ENCODE measurements at places on chromosomes 6 and 20.

DNA sequence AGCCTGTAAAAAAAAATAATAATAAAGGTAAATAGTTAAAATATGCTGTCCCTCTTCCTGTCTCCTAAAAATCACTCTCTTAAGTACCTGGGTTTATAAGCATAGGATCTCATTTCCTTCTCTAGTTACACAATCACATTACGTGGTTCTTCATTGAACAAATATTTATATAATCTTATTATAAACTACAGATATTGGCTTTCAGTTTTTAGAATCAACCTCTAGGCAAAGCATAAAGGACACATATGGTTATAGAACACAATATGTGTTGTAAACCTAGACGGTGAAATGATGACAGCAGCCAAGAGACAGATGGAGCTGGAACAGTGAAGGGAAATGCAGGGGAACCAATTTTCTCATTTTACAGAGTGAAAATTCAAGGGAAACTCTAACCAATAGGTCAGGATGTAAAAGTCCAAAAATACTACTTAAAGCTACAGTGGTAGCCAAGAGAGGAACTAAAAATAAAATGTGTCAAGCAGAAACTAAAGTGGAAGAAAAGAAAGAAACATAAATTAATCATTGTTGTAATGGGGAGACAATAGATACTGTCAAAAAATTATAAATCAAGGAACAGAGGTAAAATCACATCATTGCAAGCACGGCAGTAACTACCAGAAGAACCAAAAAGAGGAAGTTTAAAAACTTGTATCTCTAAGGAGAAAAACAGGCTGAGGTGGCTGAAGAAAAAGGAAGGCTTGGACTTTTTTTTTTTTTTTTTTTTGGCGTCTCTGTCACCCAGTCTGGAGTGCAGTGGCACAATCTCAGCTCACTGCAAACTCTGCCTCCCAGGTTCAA lies 82.8 kb upstream of the CDYL start:
- no peak for DNase-seq

DNA sequence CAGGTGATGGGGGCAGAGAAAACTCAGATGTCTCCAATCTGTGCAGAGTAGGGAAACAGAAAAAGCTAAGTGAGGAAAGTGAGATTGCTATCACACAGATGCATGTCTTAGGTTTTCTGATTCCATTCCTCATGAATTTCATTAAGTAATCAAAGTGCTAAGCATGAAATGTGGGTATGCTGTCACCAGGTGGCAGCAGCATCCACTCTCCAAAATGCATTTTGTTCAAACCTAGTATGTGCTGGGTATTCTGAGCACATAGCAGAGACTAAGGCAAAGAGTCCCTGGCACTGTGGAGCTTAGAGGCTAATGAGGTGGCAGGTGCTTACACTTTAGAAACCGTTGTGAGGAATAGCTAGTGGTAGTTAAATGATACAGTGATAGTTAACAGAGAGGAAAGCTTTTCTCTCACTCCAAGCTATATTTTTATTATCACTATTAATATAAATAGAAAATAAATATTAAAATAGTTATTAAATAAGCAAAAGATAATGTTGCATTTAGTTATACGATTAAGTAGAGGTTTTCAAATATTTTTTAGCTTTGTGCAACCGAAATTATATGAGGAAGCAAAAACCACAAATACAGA lies 179.5 kb downstream of the CDH26 start:
- no peak for DNase-seq

DNA sequence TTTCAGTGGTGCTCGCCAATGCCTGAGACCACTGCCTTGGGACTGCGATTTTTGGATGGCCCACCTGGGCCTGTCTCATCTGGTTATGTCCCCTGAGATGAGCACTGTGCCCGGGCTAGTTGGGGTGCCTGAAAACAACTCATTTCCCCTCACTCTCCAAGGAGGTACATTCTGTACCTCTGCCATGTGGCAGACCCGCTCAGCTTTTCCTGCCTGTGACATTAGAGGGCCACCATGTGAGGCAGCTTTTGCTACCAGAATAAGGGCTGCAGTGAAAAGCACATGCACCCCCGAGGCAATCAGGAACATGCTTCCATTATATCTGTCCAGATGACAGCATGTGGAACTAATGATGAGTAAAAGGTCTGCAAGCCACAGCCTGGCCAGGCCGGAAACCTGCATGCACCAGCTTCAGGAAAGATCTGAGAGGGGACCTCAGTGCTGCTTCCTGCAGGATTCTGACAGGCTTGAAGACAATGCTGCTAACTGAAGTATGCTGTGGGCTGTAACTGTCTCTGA lies 11.3 kb upstream of the SRSF6 start:
- no peak for DNase-seq

DNA sequence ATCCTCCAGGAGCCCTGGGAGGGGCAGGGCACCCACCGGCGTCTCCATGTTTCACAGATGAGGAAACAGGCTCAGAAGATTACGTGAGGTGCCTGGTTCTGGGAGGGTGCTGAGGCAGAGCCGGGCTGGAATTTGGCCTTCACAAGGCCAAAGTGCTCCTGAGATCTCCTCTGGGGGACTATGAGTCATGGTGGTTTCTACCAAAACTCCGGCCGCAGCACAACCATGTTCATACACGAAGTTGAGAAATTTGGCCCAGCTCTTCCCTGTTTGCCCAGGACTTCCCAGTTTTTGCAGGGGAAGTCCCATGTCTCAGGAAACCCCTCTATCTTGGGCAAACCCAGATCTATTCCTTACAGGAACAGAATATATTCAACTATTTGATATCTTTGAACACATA lies 172.9 kb upstream of the CDYL start:
- DNase-seq, result no peak

DNA sequence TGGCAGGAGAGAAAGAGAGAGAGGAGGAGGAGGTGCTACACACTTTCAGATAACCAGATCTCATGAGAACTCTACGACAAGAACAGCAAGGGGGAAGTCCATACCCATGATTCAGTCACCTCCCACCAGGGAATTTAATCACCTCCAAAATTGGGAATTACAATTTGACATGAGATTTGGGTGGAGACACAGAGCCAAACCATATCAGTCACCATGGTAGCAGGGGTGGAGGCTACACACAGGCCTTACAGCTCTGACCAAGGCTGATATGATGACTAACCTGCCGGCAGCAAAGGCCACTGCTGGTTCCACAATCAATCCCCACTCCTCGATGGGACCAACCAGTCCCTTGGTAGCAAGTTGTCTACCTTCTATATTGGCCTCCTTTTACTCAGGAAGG lies 13.6 kb upstream of the RBM24 start:
- DNase-seq, result no peak

- no peak for DNase-seq
Measured at GRCh38 chr6:10541591-10541990, 20.4 kb downstream of the GCNT2 start.

DNA sequence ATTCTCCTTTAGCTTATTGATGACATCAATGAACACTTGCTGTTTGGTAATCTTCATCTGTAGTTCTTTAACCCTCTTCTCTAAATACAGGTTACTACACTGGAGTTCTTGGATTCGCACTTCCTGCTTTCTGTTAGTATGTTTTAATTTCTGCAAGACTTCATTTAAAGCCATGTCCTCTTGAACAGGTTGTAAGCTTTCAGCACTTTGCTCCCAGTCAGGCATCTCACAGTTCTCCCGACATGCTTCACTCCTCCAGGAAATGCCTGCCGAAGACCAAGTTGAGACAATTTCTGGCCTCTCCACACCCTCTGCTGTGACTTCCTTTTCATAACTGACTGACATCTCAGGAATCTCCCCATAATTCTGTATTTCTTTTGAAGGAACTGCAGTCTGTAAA lies 15.8 kb downstream of the CAGE1 start:
- DNase-seq, result no peak

- DNase-seq, result no peak
Measured at GRCh38 chr6:26475823-26476729, 18.3 kb downstream of the BTN2A1 start.

- no peak for DNase-seq
Measured at GRCh38 chr6:72746276-72746675, 124.4 kb downstream of the KCNQ5 start.

GRCh38 chr6:47202644-47203205 lies 107.0 kb downstream of the TNFRSF21 start:
- DNase-seq, result no peak

DNA sequence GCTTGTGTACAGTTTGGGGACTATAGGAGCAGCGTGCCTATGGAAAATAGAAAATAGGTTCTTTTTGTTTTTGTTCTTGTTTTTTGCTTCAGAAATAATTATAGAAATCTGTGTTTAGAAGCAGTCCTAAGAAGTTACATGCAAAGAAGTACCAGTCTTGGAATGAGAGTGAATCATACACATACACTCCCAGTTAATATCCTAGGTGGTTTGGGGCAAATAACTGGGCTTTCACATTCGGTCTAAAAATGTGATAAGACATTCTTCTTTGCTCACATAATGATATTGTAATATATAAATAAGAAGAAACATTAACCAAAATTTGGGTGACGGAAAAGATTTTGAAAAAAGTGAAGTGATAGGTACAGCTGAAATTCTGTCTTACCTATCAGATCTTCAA lies 61.0 kb downstream of the ENPP1 start:
- no peak for DNase-seq

- no peak for DNase-seq
Measured at GRCh38 chr6:155272353-155273232, 8.8 kb downstream of the CLDN20 start.

DNA sequence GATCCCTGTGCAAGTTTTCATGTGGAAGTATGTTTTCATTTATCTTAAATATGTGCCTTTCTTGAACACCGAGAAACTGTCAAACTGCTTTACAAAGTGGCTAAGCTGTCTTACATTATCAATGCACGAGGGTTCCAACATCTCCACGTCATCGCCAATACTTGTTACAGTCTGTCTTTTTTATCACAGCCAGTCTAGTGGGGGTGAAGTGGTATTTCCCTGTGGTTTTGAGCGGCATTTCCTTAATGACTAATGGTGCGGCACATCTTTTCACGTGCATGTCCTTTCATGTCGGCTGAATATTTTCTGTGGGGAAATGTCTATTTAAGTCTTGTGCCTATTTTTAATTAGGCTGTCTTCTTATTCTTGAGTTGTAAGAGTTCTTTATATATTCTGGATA lies 280.4 kb downstream of the FOXC1 start:
- DNase-seq, result no peak

GRCh38 chr20:10090588-10091166 lies 55.9 kb downstream of the ANKEF1 start:
- no peak for DNase-seq

GRCh38 chr6:96467814-96468213 lies 53.8 kb upstream of the UFL1 start:
- DNase-seq, result no peak

DNA sequence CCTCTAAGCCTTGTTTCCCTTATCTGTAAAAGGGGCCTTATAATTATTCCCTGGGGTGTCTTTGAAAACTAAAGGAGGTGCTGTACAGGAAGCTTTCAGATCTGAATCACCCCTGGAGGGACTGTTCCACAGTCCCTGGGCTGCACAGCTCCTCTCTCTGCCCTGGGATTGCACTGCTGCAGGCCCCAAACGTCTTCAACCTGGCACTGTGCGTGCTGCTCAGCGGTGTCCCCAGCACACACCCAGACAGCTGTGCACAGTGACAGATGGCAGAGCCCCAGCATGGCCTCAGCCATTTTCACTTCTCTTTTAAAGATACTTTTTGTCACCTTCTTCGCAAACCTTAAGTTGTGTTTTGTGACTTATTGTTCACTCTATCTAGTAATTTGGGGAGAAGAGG lies 50.7 kb upstream of the INSM1 start:
- DNase-seq, result no peak

GRCh38 chr6:85680388-85680787 lies 37.7 kb upstream of the SYNCRIP start:
- no peak for DNase-seq

DNA sequence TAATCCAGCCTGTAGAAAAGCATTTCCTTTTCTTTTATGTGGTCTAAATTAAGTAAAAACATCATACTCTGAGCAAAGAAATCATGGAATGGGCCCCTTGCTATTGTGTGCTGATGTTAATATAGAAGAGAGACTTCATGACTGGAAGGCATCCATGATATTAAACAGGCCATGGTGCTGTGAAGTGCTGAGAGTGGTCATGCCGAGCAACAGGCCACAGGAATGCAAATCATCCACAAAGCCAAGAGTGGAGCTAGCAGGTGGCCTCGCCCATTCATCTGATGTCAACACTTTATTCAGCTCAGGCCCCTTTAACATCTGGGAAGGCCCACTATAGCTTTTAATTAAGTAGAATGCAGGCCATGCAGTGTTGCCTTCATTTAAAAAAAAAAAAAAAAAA lies 115.2 kb upstream of the HMGCLL1 start:
- no peak for DNase-seq

DNA sequence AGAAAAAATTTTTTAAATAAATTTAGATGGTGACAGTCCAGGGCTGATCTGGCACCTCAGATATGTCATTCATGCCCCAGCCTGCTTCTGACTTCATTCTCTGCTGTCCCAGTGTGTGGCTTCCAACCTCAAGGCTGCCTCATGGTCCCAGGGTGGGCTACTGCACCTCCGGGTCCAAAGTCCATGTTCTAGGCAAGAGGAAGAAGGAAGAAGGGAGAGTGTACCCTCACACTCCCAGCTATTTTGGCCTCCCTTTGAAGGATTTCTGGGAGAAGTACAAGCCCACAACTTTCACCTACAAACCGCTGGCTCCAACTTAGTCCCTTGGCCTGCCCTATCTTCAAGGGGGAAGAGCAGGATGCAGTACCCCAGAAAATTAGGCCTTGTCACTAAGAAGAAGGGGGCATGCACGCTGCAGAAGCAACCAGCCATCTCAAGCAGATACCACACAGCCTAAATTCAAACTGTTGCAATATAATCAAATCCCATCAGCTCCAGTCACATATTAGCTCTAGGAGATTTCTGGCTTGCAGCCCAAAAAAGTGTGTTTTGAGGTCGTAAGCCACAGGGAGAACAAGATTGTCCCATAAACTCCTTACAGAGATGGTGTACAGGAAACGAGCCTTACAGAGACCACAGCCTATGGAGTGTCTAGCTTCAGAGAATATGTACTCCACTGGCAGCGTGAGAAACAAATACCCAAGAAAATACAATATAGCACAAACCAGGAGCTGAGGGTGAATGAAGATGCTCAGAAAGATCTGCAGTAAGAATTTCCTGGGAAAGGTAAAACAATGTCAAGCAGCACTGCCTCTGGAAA lies 906 bp upstream of the BTN3A2 start:
- no peak for DNase-seq

GRCh38 chr20:8718279-8718678 lies 350.6 kb upstream of the PLCB4 start:
- no peak for DNase-seq

DNA sequence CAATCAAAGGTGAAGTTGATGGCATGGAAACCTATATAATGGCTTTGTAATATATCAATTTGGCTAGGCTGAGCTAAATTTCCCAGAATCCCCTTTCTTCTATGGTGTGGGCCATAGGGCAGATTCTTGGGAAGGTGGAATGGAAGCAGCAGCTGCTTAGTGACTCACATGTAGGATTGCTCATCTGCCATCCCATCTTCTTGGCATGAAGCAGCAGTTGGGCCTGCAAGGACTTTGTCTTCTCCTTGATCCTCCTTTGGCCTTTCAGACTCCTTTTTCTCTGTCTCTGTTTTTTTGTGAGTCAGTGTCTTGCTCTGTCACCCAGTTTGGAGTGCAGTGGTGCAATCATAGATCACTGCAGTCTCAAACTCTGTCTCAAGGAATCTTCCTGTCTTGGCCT lies 52.6 kb upstream of the CEP162 start:
- no peak for DNase-seq
